ENCODE measurements at places on chromosomes 1 and 21.
A peak's percentile ranks its signal among the peaks of the same experiment; 100 is the strongest.

DNA sequence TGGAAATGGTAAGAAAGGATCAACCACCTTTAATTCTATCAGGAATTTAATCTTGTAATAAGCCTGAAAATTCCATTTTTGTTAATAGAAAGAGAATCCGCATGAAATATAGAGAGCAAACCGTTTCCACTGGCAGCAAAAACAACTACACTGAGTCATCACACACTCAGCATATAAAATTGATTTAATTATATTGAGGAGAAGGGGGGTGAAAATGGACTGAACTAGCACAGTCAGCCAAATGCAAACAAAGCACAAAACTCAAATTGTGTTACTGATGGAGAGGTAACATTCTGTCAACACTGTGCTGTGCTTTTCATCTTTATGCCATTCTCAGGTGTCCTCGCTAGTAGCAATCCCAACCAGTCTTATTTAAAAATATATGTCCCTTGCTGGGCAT, 1583.9 kb downstream of the MRPL39 start:
- no peak for DNase-seq

DNA sequence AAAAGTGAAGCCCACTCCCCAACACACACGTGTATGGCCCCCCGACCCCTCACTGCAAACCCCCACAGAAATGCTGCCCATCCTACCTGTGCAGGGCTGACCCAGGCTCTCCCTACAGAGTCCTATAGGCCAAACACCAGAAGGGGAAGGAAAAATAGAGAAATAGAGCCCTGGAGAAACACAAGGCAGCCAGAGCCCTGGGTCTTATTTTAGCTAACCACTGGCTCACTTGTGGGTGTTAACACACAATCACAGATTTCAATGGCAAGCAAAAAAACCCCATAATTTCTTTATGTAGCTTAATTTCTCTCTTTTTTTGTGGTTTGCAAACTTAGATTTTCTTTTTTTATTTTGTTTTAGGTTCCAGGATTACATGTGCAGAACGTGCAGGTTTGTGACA, 989 bp upstream of the PIGR start:
- DNase-seq: no peak

GRCh38 chr21:38661197-38661871, 144.4 kb upstream of the ETS2 start:
- DNase-seq: peak; percentile 59

DNA sequence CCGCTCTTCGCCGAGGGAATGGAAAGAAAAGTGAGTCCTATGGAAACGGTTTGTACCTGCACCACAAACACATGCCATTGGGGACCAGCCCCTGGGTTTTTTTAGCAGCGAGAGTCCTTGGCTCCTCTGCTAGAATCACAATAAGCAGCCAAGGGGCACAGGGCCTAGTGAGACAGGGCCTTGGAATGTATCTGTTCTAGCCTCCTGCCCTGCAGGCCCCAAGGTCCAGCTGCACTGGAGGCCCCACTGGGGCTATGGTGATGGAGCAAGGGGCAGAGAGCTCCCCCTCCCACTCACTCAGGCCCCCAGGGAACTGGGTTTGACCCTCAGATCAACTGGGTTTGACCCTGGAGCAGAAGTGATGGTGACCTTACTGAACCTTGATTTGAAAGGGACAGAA, 14.4 kb downstream of the SHISA4 start:
- DNase-seq: no peak

GRCh38 chr1:53860967-53861411, 22.9 kb upstream of the NDC1 start:
- DNase-seq: peak; percentile 63

GRCh38 chr1:5793516-5793915, 198.7 kb downstream of the NPHP4 start:
- no peak for DNase-seq

DNA sequence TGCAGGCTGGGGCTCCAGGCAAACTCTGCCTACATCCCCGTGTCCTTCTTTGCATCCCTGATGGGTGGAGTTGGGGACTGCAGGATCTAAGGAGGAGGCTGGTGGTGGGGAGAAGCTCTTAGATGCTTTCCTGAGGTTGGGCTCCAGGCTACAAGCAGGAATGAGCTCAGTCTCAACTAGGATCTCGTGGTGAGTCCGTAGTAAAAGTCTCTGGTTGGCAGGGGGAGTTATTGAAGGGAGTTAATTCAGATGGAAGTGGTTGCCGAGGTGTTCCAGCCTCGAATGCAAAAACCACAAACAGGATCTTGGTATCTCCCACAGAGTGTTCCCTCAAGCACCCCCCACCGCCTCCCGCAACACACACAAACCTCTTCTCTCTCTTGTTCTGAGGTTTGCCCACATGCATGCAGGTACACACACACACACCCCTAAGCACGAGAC, 35.0 kb downstream of the TMCC2 start:
- DNase-seq: no peak

DNA sequence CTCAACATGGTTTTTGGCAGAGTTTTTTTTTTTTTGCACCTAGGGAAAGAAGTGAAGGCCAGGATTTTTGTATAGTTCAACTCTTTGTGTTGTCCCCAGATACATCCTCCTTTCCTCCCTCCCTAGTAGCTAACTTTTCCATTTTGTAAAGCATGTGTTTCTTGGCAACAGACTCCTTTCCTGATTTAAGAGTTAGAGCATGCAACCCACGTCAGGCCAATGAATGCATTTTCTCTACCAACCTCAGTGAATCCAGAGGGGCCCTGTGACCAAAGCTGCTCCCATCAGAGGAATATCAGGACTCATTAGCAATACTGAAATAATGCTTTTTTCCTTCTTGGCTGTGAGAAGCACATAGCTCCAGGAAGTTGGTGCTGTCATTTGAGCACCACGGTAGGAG, 287.2 kb downstream of the LMO4 start:
- DNase-seq: no peak

- no peak for DNase-seq
Measured at GRCh38 chr1:164272156-164272555, 286.8 kb upstream of the PBX1 start.

GRCh38 chr21:15152591-15152990, 87.8 kb upstream of the NRIP1 start:
- no peak for DNase-seq

DNA sequence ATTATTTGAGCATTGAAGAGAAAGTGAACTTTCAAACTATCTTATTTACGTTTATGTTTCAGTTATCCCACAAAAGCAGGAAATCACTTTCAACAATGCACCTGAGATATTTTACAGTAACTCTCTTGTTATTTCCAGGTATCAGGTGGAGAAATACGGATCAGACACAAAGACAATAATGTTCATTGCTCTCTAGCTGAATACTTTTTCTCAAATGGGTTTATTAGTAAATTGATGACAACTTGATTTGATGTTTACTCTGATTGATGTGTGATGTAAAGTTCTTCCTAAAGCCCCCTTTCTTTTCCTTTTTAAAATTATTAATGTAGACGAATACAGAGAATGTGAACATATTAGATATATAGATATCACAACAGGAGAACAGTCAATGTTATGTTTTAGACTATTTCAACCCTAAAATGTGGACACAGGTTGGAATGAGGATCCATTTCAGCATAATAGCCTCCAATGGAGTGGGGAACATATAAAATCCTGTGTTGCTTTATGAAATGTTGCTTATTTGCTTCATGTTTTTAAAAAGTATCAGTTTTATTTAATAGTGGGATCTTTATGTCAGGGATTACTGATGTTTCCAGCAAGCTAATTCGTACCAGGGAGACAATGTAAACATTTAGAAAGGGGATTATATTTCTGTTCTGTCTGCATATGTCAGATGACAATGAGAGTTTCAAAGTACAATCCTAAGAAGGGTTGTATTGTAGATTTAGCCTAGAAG, 1522.3 kb upstream of the TPTE start:
- no peak for DNase-seq

DNA sequence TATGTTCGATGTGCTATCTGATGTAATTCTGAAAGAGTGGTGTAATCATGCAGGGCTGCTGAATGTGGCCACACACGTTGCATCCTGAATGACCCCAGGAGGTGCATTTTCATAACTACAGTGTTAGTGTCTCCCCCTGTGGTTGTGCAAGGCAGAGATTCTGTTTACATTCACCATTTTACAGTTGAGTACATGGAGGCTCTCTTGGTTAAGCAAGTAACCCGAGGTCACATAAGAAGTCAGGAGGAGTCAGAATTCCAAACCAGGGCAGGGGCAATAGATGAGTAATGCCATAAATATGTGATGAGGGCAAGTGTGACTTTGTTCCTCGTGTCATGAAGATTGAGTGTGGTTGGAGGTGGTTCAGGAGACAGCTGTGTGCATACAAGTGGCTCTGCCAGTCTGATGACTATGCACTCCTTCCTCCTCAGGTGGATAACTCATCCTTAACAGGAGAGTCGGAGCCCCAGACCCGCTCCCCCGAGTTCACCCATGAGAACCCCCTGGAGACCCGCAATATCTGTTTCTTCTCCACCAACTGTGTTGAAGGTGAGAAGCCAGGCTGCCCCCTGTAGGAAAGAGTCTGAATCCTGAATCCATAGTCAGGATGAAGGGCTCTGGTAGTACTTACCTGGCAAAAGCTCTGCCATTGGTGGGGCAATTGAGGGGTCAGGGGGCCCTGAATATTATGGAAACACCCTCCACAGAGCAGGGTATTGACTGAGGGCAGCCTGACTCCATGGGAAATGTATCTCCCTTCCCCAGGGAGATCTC, 9.3 kb downstream of the ATP1A2 start:
- no peak for DNase-seq

GRCh38 chr1:11030865-11031264, 16.2 kb downstream of the MASP2 start:
- DNase-seq: no peak

GRCh38 chr1:53274026-53274425, 35.7 kb upstream of the MAGOH start:
- DNase-seq: no peak

DNA sequence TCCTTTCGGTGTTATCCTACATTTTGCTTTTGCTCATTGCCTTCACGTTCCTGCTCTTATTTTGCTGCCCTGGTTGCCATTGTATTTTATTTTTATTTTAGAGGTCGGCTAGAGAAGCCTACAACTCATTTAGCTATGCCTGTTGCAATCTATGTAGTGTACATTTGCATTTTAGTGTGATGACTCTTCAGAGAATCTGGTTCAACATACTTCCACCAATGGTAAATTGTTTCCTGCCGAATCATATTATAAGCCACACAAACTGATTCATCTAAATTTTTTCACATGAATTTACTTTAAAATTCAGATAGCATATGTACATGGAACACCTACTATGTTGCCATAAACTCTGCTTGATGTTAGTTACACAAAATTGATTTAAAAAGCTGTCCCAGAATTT, 1596.9 kb downstream of the PLA2G4A start:
- DNase-seq: no peak

DNA sequence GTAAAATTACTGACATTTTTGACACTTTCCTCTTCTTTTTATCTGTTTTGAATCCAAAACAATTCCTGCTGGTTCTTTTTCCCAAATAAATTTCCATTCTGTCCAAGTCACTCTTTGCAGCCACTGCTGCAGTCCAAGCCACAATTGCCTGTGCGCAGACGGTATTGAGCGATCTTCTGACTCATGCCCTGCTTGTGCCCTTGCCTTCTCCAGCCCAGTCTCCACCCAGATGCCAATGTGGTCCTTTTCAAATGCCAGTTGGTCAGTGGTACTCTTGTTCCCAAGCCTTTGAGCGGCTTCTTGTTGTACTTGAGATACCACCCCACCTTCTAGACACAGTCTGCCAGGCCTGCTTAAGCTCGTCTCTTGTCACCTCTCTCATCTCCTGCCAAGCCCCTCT, 78.9 kb downstream of the CAMTA1 start:
- no peak for DNase-seq

- DNase-seq: no peak
Measured at GRCh38 chr1:3021801-3022401, 634 bp downstream of the ACTRT2 start.

- DNase-seq: no peak
Measured at GRCh38 chr1:170503665-170504064, 28.3 kb upstream of the GORAB start.

DNA sequence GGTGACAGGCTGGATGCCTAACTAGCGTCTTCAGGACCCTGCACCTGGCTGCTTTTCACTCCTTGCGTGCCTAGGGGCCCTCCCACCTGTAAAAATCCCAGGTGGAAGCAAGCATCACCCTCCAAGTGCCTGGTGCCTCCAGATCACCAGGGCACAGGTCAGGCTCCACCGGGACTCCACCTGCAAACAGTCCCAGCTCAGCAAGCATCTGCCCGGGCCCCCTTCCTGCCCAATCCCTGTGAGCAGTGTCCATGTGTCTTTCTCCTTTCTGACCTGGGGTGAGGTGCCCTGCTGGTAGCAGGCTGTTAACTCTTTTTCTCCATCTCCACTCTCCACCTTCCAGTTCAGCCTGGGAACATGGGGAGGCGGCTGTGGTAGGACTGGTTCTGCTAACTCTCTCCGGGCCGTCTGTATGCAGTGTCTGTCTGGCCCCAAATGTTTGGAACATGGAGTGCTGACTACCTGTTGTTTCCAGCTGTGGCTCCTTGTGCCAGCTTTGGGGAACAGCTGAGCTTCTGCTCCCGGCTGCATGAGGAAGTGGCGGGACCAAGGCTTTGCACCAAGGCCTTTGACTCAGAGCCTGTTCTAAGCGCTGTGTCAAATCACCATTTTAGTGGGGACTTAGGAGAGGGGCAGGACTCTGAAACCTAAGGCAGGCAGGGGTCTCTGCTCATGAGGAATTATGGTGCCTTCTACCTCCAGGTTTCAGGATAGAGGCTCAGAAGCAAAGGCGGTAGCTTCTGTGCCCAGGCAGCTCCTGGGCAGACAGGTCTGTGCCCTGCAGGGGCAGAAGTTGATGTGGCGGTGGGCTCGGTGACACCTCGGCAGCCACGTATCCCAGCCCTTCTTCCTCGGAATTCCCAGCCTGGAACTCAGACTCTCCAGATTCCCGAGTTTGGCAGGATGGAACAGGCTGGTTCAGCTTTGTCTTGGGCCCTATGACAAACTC, 5.5 kb downstream of the GPR137B start:
- DNase-seq: peak; percentile 61

DNA sequence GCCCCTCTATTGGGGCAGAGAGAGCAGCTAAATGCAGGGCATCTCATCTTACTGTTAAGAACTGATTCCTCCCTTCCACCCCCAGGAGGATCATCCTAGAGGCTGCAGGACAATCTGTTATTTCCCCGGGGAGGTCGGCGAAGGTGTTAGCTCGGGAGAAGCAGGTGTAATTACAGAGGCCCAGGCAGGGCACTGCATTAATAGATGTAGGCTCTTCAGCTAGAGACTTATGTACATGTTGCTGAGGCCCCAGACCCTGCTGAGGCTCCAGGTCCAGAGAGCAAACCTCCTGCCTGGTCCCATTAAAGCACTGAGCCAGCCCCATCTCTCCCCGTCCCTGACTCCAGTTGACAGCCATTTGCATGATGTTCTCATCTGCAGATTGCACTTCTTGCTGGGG, 320.3 kb upstream of the VAMP3 start:
- DNase-seq: no peak

GRCh38 chr1:109901524-109902145, 9.0 kb upstream of the CSF1 start:
- peak; percentile 85 for DNase-seq

GRCh38 chr1:36343651-36344394, 20.4 kb upstream of the EVA1B start:
- DNase-seq: no peak

DNA sequence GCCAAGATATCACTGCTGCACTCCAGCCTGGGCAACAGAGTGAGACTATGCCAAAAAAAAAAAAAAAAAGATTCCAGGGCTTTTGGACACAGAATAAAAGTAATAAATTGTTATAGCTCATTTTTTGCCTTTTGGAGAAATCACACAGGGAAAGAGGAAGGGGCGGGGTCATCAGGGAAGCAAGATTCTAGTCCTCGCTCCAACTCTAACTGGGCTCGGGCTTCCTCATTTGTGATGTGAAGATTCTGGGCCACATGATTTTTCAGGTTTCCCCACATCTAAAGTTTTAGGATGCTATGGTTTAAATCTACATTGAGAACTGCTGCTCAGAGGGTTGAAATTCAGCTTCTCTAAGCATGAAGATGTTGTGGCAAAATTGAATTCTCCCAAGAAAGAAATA, 179.3 kb upstream of the PLXNA2 start:
- DNase-seq: peak; percentile 43
